ENCODE measurements at places on chromosomes 1 and 21. TPM values are rescaled to one million over a fixed set of nuclear protein-coding genes. Genes with fewer than 3 reads are reported as not detected.

The ECE1 gene
- 65.3 TPM for polyA plus RNA-seq

The LCE1A gene
- not detected for polyA plus RNA-seq

The LRRC39 gene
- 1.1 TPM for polyA plus RNA-seq

The CDC42SE1 gene
- polyA plus RNA-seq: 25.9 TPM
